Lung microvascular endothelial cell (primary cell): ENCODE measurements at places on chromosomes 4 and X.
A peak's percentile ranks its signal among the peaks of the same experiment; 100 is the strongest.

DNA sequence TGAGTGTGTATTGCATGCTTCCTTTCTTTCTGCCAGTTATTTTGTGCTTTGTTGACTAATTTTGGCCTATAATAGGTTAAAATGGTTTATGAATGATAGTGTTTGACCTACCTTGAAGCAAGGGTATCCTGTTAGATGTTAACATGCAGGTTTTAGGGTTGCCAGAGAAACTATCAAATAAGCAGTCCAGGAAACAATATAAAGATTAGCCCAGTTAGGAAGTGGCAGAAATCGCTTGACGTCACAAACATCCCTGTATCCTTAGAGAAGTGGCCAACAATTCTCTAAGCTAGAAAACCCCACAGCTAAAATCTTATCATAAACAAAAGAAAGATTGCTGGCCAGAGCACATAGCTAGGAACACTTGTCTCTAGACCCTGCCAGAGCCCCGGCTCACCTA, 3.8 kb downstream of the NAP1L5 start:
- DNase-seq, result peak; percentile 68

GRCh38 chr4:138158746-138159297, 83.3 kb downstream of the SLC7A11 start:
- DNase-seq, result peak; percentile 16

DNA sequence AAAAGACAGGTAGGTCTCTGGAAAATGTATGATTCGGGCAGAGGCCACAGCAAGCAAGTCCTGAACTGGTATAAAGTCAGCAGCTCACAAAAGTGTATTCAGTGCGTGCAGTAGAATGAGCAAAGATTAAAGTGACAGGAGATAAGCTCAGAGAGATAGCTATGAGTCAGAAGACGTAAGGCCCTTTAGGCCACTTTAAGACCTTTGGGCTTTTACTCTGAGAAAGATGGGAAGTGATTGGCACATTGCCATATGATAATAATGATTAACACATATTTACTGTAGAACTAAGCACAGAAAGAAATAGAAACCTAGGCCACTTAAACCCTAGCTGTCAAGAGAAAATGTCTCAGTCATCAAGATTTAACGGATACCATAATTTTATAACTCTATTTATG, 51.7 kb downstream of the TBCK start:
- no peak for DNase-seq

DNA sequence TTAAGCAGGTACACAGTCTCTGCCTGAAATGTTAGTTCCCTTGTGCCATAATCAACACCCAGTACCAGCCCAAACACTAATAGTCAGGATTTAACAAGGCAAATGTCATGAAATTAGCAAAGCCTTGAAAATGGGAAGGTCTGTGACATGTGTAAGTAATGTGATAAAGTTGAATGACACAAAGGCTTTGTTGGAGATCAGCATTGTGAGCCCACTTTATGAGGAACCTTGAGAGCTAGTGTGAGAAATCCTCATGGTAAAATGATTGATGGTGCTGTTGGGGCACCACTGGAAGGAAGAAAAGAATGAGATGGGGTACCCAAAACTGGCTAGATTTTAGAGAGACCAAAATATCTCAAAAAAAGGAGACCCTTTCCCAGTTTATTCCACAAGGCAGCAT, 3.3 kb upstream of the LIN54 start:
- no peak for DNase-seq
